ENCODE measurements at places on chromosomes 3 and 15. TPM values are rescaled to one million over a fixed set of nuclear protein-coding genes. Genes with fewer than 3 reads are reported as not detected.

RARRES1 gene
- total RNA-seq = 8.0 TPM

CKMT1A gene
- not detected for total RNA-seq

GOLGA6B gene
- total RNA-seq = not detected

CD200 gene
- total RNA-seq = 12.8 TPM

Data from smooth muscle cell of the pulmonary artery (primary cell).